Hematopoietic multipotent progenitor cell treated with erythropoietin and hydrocortisone succinate and interleukin-3 and kit ligand, for 15 days (in vitro differentiated cells): ENCODE measurements at places on chromosomes 11 and 22.
A peak's percentile ranks its signal among the peaks of the same experiment; 100 is the strongest.

DNA sequence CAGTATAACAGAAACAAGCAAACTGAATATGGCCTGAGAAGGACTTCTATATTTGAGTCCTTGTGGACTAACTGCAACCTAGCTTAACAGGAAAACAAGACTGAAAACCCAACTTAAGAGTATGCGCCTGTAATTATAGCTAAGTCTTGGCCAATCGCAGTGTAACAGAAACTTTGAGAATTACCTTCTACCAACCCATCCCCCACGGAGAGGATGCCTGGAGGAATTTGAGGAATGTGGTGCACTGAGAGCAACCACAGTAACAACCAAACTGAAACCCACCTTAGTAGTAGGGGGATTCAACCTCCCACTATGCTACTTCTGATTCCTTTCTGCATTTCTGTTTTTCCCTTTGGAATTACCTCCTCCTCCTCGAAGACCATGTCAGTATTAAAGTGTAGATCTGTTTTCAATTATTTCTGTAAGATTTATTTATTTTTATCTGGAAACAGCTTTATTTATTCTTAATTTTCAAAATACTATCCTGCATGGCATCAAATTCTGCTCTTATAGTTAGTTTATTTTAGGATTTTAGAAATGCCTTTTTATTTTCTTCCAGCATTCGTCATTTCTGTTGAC is 393.6 kb downstream of the KCNA4 start:
- DNase-seq, result no peak

GRCh38 chr11:57675176-57675941 is 7.4 kb downstream of the ZDHHC5 start:
- no peak for DNase-seq

- DNase-seq, result no peak
Measured at GRCh38 chr11:12573707-12574485, 100.3 kb upstream of the TEAD1 start.

DNA sequence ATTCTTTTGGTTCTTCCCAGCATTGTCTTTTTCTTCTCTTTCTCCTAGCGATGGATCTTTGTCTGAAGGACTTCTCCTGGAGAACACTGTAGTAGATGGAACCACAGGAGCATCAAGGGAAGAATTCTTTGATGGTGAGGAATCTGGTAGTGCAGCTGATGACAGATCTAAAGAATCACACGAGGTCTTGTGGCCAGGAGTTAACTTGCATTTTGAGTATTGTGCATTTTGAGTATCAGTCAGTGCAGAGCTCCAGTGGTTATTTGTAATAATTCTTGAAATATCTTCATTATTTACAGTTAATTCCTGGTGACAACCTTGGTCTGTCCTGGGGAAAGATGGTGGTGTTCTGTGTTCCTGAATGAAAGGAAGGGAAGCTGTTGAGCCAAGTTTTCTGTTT is 14.5 kb upstream of the POGLUT3 start:
- no peak for DNase-seq

DNA sequence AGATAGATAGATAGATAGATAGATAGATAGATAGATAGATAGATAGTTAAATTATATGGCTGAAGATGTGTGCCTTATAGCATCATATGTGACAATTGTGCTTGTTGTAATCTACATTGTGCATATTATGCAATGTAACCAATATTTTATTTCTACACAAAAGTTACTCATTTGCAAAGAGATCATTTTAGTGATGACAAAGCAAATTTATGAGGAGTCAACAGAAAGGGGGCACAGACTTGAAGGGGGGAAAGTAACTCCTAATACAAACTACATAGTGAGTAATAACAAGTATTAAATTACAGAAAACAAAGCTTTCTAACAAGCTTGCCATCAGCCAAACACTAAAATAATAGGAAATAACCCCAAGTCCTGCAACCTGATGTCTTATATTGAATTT is 106.8 kb downstream of the MUC15 start:
- DNase-seq, result no peak

GRCh38 chr11:73141309-73142127 is 600 bp downstream of the FCHSD2 start:
- peak; percentile 33 for DNase-seq

- DNase-seq, result no peak
Measured at GRCh38 chr11:124339396-124340141, 19.6 kb upstream of the OR8D2 start.

DNA sequence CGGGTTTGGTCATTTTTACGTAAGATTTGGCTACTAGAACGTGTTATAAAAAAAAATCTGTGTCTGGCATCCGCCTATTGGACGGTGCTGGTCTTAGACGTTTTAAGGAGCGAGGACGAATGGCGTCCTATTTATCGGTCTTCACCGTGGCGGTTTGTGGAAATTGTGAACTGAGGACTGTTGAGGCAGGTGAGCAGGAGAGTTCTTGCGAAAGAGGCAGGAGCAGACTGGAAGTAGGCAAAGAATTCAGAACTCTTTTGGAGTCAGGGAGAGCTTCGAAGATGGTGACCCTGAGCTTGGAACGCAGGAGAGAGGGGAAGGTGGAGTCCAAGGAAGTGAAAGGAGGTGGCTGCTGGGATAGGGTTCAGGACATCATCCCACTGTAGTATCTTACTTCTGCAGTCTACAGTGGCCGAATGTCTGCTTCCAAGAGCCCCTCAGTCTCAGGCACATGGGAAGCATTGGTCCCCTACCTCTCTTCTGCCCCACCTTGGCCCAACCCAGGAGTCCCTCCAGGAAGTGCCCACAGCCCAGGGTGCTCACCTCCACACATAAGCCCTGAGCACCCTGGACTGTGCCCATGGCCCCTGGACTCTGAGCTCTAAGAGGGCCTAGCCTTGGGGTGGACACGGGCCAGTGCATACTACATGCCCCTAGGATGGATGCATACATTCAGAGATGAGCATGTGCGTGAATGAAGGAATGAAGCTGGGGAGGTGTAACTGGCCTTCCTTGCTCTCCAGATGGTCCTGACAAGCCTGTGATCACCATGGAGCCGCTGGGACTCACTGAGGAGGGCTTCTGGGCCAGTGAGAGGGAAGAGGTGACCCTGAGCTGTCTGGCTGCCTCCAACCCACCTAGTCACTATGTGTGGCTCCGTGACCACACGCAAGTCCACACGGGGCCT is 3.7 kb downstream of the VSIG10L2 start:
- DNase-seq, result no peak

GRCh38 chr11:134406264-134407185 is 5.5 kb downstream of the B3GAT1 start:
- no peak for DNase-seq

- DNase-seq, result no peak
Measured at GRCh38 chr11:26753723-26754504, 32.1 kb upstream of the SLC5A12 start.

DNA sequence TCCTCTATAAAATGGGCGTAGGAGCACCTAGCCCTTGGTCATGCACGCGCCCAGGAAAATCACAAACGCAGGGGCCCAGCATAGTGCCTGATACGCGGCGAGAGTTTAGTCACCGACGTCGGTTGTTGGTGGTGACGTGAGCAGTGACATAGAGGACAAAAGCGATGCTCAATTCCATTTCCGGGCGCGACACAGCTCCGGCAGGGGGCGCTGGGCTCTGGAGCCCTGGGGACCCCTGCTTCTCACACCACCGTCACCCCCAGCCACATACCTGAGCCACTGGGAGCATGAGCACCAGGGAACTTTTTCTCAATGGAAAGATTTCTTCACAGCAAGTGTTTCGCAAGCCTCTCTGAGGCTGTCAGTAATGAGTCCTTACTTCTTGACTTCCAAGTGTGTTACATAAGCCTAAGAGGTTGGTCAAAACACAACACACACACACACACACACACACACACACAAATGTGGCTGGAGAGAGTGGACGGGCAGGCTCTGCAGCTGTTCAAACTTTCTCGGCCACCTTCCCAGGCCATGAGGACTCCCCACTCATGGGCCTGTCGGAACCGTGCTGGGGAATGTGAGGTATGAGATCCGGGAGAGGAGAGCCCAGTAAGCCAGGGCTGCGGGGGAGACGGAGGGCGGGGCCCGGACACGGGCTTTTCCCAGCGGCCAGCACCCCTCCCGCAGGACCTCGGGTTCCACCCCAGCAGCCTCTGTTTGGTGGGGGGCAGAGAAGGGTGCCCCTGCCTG is 36.9 kb upstream of the LINC01488 start:
- no peak for DNase-seq

- DNase-seq, result no peak
Measured at GRCh38 chr11:225734-226453, 10.2 kb downstream of the SIRT3 start.

- DNase-seq, result no peak
Measured at GRCh38 chr11:86463120-86463519, 88.4 kb downstream of the CCDC81 start.

DNA sequence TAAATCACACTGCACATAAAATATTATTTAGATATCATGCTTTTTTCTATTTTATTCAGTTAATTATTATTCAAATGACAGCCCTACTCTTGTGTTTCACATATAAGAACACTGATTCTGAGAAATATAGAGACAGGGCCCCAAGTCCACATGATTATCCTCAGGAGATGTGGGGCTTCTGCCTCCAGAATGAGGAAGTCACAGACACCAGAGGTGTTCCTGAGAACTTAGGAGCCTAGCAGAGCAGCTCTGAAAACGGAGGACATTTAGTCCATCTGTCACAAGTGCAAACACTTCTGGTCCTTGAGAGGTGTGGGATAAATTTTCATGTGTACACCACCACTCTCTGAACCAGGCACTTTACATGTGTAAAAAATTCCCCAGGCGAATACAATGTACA is 26.2 kb downstream of the TRIM66 start:
- no peak for DNase-seq

DNA sequence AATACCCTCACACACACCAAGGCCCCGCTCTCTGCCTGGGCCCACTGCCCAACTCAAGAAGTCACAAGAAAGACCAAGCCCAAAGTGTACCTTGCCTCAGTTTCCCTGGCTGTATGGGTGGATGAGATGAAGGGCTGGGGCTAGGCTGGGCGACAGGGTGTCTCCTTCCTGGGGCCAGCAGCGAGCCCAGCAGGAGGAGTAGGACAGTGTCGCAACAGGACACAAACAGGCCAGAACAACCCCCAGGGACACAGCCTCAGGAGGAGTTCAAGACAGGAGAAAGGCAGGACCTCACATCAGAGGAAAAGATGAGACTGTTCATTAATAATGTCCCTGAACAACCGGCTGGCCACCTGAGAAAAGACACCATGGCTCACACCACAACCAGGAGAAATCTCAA is 13.3 kb downstream of the CSNK1E start:
- DNase-seq, result no peak
